Activated B cell treated with CpG ODN at 0.5 μM for 24 hours (primary cell): ENCODE measurements at places on chromosomes 1 and 21.

DNA sequence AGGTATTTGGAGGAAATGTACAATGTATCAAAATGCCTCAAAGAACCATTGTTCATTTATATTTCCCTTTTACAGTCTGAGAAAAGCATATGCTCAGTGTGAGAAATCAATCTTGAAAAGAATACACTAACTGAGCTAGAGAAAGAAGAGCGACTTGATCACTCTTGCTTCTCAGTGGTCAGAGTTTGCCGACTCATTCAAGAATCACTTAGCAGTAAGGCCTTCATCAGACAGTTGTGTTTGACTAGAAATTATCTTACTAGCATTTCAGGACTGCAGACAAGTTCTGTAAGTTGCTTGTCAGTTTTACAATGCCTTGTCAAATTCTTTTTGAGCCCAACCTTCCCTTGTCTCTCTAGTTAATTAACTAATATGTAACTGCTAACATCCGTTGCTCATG lies 12.9 kb downstream of the RGS18 start:
- DNase-seq, result no peak

- no peak for DNase-seq
Measured at GRCh38 chr21:41933313-41934079, 20.3 kb downstream of the C2CD2 start.

- no peak for DNase-seq
Measured at GRCh38 chr1:156344409-156344808, 6.1 kb downstream of the TSACC start.

DNA sequence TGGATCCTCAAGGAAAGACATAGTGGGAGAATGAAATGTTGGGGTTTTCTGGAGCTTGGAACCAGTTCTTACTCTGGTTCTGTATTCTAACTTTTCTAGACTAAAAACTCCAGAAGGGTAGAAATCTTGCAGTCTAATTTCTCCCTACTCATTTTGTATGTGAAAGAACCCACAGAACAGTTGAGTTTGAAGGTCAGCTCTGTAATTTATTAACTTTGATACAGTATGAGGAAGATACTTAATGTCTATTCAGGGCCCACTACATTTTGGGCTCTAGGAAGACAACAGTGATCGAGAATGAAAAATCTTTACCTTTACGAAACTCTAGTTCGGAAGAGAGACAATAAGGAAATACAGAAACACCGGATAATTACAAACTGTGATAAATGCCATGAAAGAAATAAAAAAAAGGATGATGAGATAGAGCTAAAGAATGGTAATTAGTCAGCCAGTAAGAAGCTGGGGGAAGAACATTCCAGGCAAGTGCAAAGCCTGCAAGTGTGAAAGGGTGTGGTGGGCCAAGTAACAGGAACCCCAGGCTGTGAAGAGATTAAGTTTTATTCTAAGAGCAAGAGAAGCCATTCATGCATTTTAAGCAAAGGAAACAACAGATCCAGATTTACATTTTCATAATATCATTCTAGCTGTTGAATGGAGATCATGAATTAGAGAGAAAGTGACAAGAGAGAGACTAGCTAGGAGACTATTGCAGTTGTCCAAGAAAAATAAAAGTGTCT lies 159.9 kb upstream of the HMCN1 start:
- DNase-seq, result no peak

DNA sequence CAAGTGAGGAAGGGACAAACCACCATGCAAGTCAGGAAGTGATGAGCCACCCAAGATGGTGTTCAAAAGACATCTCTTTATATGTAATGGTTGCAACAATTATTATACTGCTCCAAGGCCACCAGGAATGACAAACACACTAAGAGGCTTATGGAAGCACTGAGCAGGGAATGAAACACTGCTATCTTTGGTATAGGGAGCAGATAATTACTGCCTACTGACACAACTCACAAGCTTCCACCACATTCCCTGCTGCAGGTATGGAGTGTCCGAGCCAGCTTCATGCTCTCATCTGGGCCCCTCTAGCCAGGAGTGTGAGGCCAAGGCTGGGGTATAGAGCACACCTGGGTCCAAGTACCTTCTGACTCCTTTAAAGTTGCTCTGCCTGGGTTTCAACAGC lies 371.4 kb downstream of the HHAT start:
- no peak for DNase-seq

- DNase-seq, result no peak
Measured at GRCh38 chr1:42999308-42999707, 40.6 kb upstream of the SLC2A1 start.

GRCh38 chr1:44030605-44031251 lies 534 bp downstream of the SLC6A9 start:
- no peak for DNase-seq

GRCh38 chr1:220151454-220151853 lies 57.5 kb downstream of the IARS2 start:
- DNase-seq, result no peak
